ENCODE measurements at places on chromosomes 5 and 9. TPM values are rescaled to one million over a fixed set of nuclear protein-coding genes. Genes with fewer than 3 reads are reported as not detected.
A peak's percentile ranks its signal among the peaks of the same experiment; 100 is the strongest.

FCHSD1 gene
- total RNA-seq: 95.8 TPM

NOXA1 gene
- 2.7 TPM for total RNA-seq

SPATA31D4 gene
- total RNA-seq: not detected

PTGES2 gene
- 38.8 TPM for total RNA-seq

TIMD4 gene
- total RNA-seq: 3.1 TPM

DNA sequence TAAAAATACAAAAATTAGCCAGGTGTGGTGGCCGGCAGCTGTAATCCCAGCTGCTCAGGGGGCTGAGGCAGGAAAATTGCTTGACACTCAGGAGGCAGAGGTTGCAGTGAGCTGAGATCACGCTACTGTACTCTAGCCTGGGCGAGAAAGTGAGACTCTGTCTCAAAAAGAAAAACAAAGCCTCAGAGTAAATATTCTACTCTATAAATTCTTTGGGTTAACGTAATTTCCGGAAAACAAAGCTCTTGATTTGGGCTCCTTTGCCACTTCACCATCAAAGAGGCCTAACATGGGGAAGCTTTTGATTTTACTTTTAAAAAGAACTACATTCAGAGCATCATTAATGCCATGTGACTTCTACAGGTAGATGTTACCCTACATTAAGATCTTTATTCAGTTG, 103.1 kb downstream of the SERINC5 start:
- peak; percentile 51 for DNase-seq

DNA sequence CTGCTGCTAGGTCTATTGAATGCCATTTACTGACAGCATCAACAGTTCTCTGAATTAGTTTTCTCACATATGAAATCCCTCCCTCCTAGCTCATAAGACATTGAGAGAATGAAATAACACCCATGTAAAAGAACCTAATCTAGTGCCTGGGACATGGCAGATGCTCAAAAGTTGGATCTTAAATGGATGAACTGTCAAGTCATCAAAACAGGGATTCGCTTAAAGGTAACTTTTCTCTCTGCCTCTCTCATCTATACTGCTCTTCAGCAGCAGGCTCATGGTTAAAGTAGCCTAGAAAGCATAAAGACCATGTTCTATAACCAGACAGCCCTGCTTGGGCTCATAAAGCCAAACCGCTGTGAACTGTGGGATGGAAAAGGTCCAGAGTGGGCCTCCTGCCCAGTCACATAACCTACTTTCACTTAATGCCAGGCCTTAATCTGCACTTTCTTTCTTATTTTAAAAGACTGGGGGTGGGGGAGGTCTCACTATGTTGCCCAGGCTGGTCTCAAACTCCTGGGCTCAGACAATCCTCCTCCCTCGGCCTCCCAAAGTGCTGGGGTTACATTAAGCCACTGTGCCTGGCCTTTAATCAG, 3.7 kb downstream of the TMEM245 start:
- no peak for DNase-seq

DNA sequence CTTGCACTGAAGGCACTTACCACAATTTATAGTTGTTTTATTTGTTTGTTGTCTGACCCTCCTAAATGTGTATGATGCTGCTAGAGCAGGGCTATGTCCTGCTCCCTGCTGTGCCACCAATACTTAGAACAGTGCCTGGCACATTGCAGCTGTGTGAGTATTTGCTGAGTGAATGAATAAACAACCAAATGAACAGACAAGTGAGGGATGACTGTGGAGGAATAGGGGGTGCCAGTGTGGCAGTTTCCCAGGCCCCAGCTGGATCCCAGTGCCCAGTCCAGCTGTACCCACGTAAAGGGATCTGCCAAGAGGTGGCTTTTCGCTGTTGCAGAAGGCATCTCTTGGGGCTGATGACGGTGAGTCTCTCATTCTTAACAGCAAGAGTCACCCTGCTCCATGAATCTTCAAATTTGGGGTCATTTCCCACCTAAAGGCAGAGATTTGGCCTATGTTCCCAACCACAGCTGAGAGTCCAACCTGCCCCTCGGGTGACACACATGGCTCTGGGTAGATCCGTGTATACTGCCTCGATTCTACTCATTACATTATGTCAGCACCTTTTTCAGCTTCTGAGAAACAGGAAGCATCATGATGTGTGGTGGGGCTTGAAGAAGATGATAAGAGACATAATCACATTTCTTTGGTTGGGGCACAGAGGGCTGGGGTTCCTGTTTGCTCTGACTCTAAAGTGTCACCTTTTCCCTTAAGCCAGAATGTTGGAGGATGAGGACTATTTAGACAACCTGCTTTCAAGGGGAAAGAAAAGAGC, 14.3 kb downstream of the IL5 start:
- no peak for DNase-seq

GRCh38 chr5:111834926-111835599, 78.1 kb upstream of the NREP start:
- no peak for DNase-seq

DNA sequence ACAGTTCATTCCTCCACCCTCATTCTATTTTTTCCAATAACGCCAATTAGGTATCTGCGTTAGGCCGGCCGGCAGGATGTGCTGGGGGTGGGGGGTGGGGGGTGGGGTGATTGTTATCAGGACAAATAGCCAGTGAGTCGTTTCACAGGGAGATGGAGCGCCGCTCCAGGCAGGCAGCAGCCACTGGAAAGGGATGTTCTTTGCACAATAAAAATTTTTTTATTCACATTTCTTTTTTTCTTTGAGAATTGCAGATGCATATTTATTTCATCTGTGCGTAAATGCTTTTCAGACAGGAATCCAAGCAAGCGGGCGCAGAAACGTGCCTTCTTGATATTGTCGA, 4.1 kb downstream of the LMX1B start:
- DNase-seq: no peak

- DNase-seq: no peak
Observed at GRCh38 chr5:1113332-1113690, 1.4 kb upstream of the SLC12A7 start.

Measured in CD8-positive, alpha-beta T cell (primary cell).